ENCODE measurements at places on chromosomes 4 and X. TPM values are rescaled to one million over a fixed set of nuclear protein-coding genes. Genes with fewer than 3 reads are reported as not detected.

The DCUN1D4 gene
- polyA plus RNA-seq: 32.3 TPM

The F11 gene
- polyA plus RNA-seq: 0.04 TPM

The IL3RA gene
- 16.7 TPM for polyA plus RNA-seq

The KLB gene
- 0.48 TPM for polyA plus RNA-seq

The EVC gene
- polyA plus RNA-seq: 18.7 TPM

The GABRQ gene
- 0.08 TPM for polyA plus RNA-seq

The GSX2 gene
- not detected for polyA plus RNA-seq

The BANK1 gene
- 1.5 TPM for polyA plus RNA-seq

GRCh38 chrX:119410854-119411253 is 11.7 kb downstream of the SLC25A43 start:
- no peak for DNase-seq

GRCh38 chr4:86558797-86559196 is 35.3 kb upstream of the PTPN13 start:
- DNase-seq: no peak

DNA sequence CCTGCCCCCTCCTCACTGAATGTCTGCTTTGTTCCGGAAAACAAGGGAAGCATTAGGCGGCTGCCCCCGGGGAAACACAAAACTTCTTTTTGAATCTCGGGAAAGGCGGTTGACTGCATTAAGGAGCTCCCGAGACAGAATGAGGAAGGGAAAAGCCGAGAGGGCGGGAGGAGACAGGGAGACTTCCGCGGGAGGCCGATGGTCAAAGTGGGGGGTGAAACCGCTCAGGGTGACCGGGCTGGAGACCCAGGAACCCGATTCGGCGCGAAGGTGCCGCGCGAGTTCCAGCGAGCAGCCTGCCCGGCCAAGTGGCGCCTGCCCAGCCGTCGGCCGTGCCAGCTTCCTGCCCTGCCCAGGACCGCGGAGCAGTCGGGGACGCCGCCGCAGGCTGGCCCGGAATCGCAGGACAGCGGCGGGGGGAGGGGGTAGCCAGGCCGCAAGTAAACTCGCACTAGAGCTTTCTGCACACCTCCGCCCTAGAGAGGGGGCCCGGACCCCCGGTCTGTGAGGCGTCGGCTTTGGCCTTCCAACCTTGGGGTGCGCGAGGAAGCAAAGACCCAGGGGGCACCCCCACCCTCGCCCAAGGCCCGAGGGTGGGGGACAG is 55.1 kb upstream of the BCOR start:
- DNase-seq: no peak

DNA sequence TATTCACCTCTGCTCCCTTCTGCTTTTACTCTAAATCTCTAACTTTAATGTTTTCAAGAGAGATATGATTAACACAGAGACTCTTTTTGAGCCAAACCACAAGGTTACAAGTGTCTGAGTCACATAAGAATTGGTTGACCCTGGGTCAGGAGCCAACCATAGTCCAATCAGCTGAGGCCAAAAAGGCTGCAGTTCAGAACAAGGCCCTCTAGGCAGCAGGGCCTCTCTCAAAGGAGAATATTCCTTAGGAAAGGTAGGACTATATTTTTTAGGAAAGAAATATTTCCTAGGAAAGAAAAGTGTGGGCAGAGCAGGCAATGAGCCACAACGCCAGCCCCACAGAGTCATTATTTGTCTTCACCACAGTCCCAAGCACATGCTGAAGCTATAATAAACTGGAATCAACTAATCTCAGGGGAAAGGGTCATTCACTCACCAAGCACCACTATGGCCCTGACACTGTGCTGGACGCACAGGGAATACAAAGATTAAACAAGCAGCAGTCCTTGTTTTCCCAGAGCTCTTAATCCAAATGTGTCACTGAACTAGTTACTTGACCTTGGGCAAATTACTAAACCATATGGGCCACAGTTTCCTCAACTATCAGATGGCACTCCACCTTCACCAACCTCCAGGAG is 2.2 kb downstream of the ATP8A1 start:
- no peak for DNase-seq

DNA sequence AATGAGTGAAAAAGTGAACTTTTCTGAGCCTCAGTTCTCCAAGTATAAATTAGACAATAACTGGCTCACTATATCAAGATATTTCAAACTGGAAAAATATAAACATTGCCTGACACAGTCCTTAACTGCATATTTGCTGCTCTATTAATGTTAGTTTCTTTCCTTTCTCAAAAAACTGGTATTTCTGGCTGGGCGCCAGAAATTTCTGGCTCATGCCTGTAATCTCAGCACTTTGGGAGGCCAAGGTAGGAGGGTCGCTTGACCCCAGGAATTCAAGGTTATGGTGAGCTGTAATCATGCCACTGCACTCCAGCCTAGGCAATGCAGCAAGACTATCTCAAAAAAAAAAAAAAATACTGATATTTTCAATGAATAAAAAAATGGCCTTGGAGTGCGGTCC is 227.0 kb downstream of the MAGEB17 start:
- DNase-seq: no peak

GRCh38 chrX:53128097-53128749 is 34.3 kb downstream of the KANTR start:
- no peak for DNase-seq

GRCh38 chr4:27861381-27861787 is 1000.7 kb downstream of the STIM2 start:
- no peak for DNase-seq

DNA sequence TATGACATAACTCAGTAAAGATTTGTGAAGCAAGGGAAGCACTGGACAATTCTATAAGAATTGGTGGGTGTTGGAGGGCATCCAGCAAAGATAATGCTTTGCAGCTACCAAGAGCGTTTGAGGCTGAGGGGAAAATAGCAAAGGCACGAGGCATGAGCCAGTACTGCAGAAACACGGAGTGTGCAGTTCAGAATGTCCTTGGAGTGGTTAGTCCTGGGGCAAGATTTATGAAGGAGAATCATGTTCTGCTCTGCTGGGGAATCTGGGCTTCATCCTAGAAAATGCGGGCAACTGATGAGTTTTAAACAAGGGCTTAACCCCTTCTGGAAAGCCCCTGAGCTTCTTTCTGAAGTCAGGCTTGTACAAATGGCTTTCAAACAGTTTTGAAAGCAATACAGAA is 452.5 kb downstream of the IL15 start:
- no peak for DNase-seq

DNA sequence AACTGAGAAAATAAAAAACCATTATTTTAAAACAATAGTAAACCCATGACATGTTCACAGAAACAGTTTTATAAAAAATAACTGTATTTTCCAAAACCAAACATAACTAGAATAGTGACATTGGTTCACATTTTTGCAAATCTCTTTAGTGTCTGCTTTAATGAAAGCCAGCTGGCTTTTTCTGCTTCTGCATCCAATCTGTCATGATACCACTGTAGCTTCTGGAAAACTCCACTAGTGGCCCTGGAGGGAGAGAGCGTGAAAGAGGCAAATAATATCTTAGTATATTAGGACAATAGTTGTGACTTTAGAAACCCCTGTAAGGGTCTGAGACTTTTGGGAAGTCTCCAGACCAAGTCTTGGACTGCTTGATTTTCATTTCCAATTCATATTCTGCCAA is 31.1 kb downstream of the FGFBP1 start:
- no peak for DNase-seq

DNA sequence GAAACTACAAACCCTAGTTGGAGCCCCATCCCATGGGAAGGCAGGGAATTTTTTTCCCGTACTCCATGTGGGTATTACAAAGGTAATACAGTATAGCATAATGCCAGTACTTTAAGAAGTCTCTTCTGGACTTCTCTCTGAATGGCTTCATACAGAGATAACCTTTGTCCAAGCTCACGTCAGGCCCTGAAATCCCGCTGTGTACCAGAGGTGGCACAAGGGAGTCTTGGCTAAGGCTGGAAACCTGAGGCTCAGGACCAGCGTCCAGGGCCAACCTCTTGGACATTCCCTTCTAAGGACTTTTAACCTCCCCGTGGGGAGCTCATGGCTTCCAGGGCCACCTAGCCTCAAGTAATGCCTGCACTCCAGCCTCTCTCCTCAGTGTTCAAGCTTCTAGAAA is 338.9 kb upstream of the FAM241A start:
- DNase-seq: no peak

- DNase-seq: no peak
Observed at GRCh38 chrX:57172544-57172943, 35.3 kb upstream of the SPIN2A start.

GRCh38 chrX:111098874-111099273 is 2.9 kb downstream of the PAK3 start:
- DNase-seq: no peak

DNA sequence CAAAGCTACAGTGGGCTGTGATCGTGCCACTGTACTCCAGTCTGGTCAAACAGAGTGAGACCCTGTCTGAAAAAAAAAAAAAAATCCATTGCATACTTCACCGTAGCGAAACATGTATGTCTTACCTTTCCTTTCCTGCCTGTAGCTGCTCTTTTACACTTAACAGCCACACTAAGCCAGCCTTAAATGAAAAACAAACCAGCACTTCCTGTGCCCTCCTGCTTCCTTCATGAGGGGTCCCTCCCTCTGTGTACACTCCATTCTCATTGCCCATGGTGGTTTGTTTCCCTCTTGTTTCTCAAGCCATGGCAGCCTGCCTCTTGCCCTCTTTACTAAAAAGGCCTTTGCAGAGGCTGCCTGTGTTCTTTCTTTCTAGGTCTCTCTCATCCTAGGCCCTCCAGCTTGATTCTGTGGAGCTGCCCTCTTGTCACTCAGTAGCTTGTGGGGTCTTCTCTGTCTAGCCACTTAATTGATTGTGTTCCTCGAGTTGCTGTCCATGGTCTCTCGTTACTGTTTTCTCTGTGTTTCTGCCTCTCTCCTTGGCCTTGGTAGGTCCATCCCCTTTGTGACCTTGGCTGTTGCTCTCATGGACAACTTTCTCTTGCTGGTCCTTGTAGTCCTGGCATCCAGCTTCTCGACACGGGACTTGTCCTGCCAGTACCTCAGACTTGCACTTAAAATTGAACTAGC is 52.1 kb upstream of the MSANTD1 start:
- no peak for DNase-seq

- no peak for DNase-seq
Observed at GRCh38 chr4:2390146-2390545, 28.3 kb downstream of the ZFYVE28 start.

DNA sequence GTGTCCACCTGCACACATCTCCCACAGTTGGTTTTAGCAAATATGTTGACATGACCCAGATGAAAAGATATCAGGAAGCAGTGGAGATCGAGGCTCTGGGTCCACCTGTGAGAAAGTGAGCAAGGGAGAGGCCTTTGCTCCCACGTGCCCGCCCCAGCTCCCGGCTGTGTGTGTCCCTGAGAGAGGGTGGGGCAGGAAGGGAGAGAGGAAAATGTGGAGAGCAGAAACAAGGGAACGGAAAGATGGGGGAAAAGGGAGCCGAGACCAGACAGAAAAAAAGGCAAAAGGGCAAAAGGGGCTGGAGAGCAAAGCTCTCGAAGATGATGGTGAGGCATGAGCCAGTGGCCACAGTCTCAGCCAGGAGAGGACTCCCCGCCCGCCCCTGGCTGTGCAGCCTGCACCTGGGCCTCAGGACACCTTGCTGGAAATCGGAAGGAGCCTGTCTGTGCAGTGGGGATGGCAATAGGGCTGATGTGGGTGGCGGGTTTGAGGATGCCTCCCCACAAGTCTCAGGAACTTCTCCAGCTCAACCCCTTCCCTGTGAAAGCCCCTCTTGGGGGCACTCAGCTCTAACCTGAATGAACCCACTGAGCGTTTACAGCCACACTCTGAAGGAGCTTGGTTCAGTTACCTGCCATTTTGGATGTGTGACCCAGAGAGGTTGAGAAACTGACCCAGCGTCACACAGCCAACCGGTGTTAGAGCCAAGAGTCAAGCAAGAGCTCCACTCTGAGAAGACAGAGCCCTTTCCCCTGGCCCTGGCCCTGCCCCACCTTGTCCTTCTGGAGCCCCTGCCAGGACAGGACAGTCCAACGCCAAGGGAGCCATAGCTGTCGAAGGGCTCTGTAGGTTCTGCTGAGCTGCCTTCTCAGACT is 20.3 kb upstream of the MSX1 start:
- DNase-seq: no peak

- no peak for DNase-seq
Observed at GRCh38 chr4:44722001-44722400, 4.4 kb downstream of the GNPDA2 start.

DNA sequence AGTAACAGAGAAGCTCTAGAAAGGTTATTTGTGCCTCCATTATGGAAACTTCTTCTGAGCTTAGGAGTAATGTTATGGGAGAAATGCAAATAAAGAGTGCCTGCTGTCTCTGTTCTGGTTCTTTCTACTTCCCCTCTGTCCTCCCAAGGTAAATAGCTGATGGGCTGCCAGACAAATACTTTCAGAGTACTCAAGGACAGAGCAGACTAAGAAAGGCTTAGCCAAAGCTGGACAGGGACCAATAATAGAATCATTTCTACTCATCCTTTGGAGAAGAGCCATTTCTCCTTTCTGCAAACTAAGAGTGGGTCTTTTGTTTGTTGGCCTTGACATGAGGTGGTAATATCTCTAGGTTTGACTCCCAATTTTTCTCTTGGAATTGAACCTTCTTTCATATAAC is 136.1 kb downstream of the MID1IP1 start:
- no peak for DNase-seq

DNA sequence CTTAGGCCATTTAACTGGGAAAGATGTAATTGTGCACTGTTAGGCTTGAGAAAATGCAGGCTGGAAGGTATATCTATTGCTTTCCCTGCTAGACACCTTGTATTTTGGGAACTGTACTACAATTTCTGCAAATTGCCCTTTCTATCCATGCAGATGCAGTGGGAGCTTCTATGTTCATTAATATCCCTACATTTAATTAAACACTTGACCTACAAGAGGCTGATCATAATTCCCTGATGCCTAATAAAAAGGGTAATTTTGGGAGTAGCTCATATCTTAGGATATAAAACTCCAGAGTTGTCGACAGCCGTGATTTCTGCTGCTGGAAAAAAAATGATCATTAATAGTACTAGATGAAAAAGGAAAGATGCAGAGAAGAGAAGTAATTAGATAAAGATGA is 19.7 kb downstream of the DTHD1 start:
- no peak for DNase-seq

GRCh38 chrX:66399273-66399672 is 235.2 kb downstream of the HEPH start:
- DNase-seq: no peak

GRCh38 chrX:111041018-111041462 is 55.0 kb upstream of the PAK3 start:
- DNase-seq: no peak

DNA sequence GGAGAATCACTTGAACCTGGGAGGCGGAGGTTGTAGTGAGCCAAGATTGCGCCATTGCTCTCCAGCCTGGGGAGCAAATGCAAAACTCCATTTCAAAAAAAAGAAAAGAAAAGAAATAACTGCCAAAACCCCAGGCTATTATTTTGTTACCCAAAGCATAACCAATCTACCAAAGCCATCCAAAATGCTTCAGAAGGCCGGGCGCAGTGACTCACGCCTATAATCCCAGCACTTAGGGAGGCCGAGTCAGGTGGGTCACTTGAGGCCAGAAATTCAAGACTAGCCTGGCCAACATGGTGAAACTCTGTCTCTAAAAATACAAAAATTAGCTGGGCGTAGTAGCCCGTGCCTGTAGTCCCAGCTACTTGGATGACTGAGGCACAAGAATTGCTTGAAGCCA is 49.8 kb downstream of the SMIM31 start:
- DNase-seq: no peak

Data from urinary bladder (tissue), 4 donors.